ENCODE measurements at places on chromosomes 2 and 18.

DNA sequence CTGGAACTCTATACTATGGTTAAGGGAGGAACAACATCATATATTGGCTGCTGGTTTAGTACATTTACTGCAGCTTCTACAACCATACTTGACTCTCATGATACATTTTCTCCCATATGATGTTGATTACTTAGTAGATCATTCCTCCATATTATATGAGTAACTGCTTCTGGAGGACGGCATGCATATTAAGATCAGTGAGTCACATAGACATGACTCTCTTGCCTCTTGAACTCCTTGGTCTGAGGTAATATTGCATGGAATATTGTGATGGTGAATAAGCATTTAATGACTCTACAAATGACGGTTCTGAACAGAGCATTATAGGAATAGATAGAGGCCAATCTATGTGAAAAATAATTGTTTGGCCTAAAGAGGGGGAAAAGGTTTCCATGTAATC lies 418.8 kb upstream of the SPHKAP start:
- no peak overlapping the region for H3K27ac ChIP-seq
- H3K27me3 ChIP-seq: no peaks in the 10 kb centered on the region
- DNase-seq: no peak
- H3K4me3 ChIP-seq: no peak overlapping the region
- H3K4me1 ChIP-seq: no peaks in the 10 kb centered on the region
- H3K36me3 ChIP-seq: no peaks in the 10 kb centered on the region

DNA sequence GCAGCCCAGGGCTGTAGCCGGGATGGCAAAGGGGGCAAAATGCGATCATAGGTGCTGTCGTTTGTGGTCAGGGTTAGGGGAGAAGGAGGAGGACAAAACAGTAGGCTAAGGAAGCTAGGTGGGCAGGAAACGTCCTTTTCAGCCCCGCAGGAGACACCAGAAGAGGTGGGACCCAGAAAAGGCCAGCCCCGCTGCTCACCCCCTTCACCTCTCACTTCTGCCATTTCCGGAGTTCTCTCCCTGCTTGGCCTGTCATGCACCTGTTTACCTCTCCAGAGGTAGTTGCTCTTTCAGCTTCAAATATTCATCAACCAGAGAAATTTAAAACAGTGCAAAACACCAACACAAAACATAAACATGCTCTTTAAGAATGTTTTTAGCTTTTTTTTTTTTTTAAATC lies 849 bp downstream of the AQP4 start:
- H3K27ac ChIP-seq: no peak overlapping the region
- no peaks in the 10 kb centered on the region for H3K4me1 ChIP-seq
- no peaks in the 10 kb centered on the region for H3K36me3 ChIP-seq
- no peak overlapping the region for H3K4me3 ChIP-seq
- peaks cover 16% of the 10 kb centered on the region for H3K27me3 ChIP-seq

- no peak overlapping the region for H3K27ac ChIP-seq
- H3K4me3 ChIP-seq: no peak overlapping the region
- H3K27me3 ChIP-seq: no peaks in the 10 kb centered on the region
- H3K4me1 ChIP-seq: no peaks in the 10 kb centered on the region
Measured at GRCh38 chr2:207040696-207041095, 101.4 kb downstream of the CPO start.

DNA sequence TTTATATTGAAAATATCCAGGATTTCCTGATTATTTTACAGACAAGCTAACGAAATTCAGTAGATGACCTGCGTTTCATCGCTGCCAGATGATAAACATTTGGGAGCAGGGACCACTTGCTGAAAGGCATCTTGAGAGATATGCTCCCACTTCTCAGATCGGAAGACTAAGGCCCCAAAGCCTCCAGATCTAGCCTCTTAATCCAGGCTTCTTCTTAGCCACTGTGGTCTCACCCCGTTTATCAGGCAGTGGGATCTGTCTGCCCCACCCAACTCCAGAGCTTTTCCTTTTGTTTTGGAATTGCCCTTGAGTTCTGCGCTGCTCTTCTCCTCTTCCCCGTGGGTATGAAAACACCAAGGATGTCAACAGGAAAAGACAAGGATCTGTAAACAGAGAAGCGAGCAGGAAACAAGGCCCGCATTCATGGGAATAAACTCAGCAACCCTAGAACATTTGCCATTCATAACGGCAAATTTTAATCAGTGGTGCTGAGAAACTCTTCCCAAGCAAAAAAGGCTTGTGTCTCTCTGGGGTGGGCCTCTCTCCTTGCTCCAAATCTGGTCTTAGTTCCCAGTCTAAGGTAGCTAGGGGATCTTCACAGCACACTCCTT lies 21.4 kb downstream of the MYL12B start:
- H3K36me3 ChIP-seq: no peaks in the 10 kb centered on the region
- DNase-seq: no peak
- no peaks in the 10 kb centered on the region for H3K27me3 ChIP-seq
- no peaks in the 10 kb centered on the region for H3K4me1 ChIP-seq
- H3K27ac ChIP-seq: no peak overlapping the region

DNA sequence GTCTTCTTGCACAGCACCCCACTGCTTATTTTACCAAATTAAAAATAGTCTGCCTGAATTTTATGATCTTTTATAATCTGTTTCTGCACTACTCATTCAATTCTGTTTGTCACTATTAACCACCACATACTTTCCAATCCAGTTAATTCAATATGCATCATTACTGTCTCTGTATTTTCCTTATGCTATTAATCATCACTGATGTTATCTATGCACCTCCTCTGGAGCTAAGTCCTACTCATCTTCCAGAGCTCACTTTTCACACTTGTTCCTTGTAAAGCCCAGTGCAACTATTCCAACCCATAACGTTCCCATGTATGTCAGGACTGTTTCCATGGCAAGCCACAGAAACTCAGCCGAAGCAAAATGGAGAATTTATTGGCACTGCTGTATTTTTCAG lies 713.6 kb downstream of the PLCL1 start:
- no peaks in the 10 kb centered on the region for H3K36me3 ChIP-seq
- no peak for DNase-seq
- H3K4me1 ChIP-seq: no peaks in the 10 kb centered on the region
